ENCODE measurements at places on chromosomes 16 and 17.
A peak's percentile ranks its signal among the peaks of the same experiment; 100 is the strongest.

- DNase-seq, result no peak
Observed at GRCh38 chr17:76893623-76894334, 25.6 kb downstream of the MGAT5B start.

- DNase-seq, result peak; percentile 4
Observed at GRCh38 chr17:488993-489757, 136.6 kb upstream of the RPH3AL start.

DNA sequence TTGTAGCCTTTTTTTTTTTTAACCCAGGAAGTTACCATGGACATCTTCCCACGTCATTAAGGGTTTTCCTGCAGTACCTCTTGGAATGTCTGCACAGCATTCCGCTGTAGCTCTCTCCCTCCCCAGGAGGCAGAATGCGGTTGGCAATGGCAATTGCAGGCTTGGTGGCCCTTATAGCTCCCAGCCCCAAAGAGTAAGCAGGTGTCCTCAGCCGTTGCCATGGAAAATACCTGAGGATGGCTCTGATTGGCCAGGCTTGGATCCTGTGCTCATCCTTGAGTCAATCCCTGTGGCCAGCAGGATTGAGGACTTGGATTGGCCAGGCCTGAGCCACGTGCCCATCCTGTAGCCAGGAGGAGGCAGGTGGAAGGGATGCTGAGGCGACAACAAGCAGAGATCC is 15.5 kb upstream of the TIMP2 start:
- no peak for DNase-seq

DNA sequence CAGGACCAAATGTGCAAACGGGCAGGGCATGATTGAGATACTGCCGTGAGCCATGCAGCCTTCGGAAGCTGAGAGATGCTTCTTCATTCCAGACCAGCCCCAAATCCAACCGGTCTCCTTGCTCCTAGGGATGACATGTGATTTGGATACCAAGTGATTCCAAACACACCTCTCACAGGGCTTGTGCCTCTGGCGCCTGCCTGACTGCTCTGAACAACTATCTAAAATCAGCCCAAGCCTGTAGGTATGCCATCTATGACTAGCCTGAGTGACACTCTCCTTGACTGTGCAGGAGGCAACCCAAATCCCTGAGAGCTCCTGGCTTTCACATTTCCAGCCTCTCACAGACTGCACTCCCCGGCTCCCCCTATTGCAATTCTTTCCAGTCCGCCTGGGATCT is 20.3 kb downstream of the DYNC1LI2 start:
- no peak for DNase-seq

DNA sequence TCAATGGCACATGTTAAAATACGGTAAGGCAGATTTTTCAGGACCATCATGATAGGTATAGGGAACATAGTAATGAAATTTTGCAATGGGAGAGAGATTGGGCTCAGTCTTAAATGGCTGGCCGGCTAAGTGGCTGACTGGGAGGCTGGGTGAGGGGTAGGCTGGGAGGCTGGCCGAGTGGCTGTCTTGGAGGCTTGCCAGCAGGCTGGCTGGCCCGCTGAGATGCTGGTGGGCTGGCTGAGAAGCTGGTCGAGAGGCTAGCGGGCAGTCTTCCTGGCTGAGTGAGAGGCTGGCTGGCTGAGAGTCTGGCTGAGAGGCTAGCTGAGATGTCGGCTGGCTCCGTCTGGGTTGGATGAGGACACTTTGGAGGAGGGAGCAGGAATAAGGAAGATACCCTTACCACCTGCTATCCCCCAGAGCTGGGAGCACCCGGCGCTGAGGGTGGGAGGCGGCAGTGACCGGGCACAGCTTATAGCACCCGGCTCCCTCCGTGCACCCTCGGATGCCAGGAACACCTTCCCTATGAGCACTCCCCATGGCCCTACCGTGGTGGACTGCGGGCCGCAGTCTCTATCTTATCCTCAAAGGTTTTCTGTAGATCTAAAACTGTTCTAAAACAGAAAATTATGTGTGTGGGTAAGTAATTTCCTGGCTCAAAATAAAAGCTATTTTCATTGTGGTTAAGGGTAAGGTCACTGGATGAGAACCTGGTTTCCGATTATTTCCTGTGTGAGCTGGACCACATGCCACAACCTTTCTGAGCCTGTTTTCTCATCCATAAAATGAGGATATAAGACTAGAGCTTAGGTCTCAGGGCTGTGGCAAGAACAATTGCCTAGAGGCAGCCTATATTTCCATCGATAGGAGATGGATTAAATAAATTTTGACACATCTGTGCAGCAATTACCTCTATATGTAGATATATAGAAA is 34.5 kb upstream of the TMC5 start:
- no peak for DNase-seq

DNA sequence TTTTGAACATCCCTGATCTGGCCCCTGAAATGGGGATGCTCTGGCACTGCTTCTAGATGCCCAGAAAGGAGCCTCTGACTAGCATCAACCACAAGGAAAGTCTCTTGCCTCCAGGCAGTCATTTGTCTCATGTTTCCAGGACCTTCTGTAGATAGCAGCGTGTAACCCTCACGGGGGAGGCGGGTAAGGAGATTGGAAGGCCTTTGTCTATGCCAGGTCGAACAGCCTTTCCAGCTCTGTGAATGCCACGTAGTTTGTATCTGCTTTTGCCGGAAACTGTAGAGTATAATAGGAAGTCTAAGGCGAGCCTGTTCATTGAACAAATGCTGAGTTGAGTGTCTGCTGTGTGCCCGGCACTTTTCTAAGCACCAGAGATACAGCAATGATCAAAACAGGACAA is 43.9 kb upstream of the AQP8 start:
- DNase-seq, result no peak

DNA sequence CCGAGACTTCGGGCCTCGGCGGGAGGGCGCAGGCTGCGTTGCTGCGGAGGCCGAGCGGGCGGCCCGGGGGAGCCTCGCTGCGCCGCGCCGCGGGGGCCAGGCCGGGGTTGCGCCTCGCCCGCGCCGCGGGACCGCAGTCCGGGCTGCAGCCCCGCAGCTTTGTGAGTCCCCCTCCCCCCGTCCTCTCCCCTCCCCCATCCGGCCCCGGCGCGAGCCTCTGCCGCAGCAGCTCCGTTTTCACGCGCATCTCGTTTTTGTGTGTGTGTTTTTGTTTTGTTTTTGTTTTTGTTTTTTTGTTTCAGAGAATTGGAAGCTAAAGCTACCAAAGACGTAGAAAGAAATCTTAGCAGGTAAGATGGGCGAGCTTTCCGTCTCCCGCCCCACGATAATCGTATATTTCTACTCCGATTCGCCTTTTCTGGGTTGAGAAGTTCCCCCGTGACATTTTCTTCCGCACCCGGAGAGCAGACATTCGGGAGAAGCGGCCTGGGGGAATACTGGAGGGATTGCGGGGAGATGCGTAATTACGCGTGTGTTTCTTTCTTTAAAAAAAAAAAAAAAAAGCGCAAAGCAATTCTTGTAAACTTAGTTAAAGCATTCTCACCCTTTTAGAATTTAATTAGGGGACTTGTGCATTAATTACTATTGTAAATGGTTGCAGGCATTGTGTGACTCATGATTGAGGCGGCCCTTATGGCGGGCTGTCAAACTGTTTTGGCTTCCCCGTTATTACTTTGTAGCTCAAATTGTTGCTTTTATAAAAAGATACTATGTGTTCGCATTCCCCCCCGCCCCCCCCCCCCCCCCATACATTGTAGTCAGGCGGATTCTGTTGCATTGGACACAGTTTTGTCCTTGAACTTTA is 732 bp downstream of the TNRC6A start:
- DNase-seq, result peak; percentile 9

DNA sequence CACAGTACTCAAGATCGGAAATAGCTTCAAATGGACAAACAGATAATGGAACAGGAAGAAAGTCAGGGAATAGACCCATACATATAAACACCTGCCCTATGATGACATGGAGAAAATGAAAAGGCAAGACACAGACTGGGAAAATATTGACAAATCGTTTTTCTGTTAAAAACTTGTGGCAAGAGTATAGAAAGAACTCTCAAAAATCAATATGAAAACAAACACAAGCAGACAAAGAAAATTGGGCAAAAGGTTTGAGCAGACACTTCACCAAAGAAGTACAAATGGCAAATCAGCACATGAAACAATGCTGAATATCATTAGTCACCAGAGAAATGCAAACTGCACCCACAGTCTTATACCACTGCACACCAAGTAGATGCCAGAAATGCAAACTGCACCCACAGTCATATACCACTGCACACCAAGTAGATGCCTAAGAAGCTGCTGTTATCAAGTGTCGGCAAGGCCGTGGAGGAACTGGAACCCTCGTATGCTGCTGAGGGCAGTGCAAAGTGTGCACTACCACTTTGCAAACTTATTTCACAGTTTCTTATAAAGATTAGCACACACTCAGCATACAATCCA is 123.5 kb upstream of the CHMP6 start:
- DNase-seq, result no peak

DNA sequence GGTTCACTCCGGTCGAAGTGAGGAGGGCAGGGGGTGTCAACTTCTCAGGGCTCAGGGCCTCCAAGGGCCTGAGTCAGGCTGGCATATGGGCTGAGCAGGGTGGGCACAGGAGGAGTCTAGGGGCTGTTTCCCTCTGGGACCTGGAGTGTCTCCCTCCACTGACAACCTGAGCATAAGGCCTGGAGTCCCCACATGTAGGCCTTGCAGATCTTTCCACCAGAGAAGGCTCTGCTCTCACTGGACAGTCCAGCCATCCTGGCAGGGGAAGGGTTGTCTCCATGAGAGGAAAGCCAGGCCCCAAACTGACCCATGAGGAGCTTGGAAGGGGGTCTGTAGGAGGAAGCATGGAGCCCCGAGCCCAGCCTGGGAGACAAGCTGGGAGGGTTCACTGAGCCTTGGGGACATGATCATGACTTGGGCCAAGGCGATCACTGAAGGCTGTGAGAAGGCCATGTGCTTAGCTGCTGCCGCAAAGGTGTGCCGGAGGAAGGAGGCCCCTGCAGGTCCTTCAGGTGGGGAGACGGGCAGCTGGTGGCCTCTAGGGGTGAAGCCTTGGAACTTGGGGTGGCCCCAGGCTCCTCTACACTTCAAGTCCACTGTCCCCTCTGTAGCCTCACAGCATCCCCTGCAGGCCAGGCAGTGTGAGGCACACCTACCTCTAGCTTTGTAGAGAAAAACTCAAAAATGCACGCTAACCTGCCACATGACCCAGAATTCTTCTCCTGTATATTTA is 9.9 kb downstream of the CMTM2 start:
- peak; percentile 46 for DNase-seq

DNA sequence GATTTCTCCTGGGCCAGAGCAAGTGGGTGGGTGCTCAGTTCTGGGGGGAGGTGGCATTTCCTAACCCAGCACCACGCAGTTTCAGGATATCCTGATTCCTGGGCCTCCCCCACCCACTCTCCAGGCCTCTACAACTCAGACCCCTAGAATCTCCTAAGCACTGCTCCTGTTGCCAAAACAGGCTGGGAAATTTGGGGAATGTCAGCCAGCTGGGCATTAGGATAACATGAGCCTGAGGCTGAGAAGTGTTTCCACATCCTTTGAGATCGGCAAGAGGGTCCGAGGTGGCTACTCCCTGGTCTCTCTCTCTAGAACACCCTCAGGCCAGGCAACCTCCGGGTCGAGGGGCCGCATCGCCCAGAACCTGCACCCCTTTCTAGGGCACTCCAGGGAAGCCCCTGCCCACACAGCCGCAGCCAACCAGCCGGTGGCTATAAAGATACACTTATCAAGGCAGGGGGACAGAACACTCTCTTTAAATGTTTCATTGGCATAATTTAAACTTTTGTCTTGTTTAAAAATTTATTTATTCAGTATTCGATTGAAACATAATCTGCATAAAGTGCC is 23.6 kb downstream of the TBC1D16 start:
- no peak for DNase-seq

GRCh38 chr16:65386672-65387071 is 264.8 kb upstream of the CDH11 start:
- no peak for DNase-seq

DNA sequence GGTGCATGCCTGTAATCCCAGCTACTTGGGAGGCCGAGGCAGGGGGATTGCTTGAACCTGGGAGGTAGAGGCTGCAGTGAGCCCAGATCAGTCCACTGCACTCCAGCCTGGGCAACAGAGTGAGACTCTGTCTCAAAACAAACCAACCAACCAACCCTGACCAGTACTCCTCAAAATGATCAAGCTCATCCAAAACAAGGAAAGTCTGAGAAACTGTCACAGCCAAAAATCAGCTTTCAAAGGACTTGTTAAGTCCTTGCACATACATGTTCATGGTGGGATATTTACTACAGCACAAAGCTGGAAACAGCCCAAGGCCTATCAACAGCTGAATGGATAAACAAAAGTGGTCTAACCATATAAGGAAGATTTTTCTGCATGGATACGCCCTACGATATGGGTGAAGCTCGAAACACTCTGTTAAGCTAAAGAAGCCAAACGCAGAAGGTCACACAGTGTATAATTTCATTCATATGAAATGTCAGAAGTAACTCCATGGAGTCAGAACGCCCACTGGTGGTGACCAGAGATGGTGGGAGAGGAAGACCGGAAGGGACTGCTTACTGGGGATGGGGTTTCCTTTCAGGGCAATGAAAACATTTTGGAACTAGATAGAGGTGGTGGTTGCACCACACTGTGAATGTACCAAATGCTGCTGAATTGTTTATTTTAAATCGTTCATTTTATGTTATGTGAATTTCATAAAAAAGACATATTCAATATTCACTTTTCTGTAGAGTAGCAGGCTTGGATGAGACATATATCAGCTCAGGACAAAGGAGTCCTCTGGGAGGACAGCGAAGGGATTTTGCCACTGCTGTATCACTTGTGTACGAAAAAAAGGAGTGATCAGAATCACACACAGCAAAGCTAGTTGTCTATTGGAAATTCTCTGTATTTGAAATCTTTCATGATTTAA is 17.7 kb downstream of the CCL17 start:
- DNase-seq, result no peak

DNA sequence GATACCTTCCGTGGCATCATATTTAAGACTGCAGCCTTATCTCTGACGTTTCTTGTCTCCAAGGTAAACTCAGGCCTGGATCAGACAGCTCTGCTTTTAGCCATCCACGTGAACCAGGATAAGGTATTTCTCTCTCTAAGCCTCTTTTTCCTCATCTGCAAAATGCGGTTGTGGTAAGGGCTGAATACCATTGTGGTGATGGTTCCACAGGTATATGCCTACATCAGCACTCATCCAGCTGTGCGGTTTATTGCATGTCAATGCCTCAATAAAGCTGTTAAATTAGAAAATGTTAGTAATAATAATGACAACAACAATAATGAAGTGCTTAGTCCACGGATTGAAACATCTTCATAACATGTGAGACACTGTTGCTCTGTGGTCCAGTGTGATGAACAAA is 104.4 kb downstream of the GRIN2A start:
- DNase-seq, result no peak

- no peak for DNase-seq
Observed at GRCh38 chr17:41787021-41787418, 509 bp upstream of the JUP start.

Data from activated gamma-delta T cell treated with anti-CD3 and anti-CD28 coated beads, Interleukin-2, amount 50 U/mL, for 16 hours (primary cell).